ENCODE measurements at places on chromosomes 6 and 20. TPM values are rescaled to one million over a fixed set of nuclear protein-coding genes. Genes with fewer than 3 reads are reported as not detected.

GRCh38 chr20:22507240-22507961, 77.0 kb downstream of the FOXA2 start:
- no peak for DNase-seq
- H3K4me3 ChIP-seq: no peak overlapping the region
- no peak overlapping the region for H3K27ac ChIP-seq
- no peaks in the 10 kb centered on the region for H3K4me1 ChIP-seq

- DNase-seq: no peak
- peaks cover 49% of the 10 kb centered on the region for H3K4me1 ChIP-seq
- H3K4me3 ChIP-seq: no peak overlapping the region
- peak overlapping the region; percentile 36 for H3K27ac ChIP-seq
- no peaks in the 10 kb centered on the region for H3K27me3 ChIP-seq
- H3K36me3 ChIP-seq: peaks cover 19% of the 10 kb centered on the region
These were observed 7.6 kb downstream of the GLO1 start for GRCh38 chr6:38695227-38695900.

GRCh38 chr20:62196286-62196685, 13.5 kb downstream of the MTG2 start:
- no peak overlapping the region for H3K4me3 ChIP-seq
- H3K36me3 ChIP-seq: peaks cover 25% of the 10 kb centered on the region
- no peak for DNase-seq
- no peaks in the 10 kb centered on the region for H3K27me3 ChIP-seq
- no peaks in the 10 kb centered on the region for H3K4me1 ChIP-seq

- no peak overlapping the region for H3K27ac ChIP-seq
- no peak for DNase-seq
- no peak overlapping the region for H3K4me3 ChIP-seq
These were observed 390.2 kb upstream of the MAN1A1 start for GRCh38 chr6:119739769-119740168.

GRCh38 chr20:21294755-21295154, 8.4 kb upstream of the XRN2 start:
- H3K4me3 ChIP-seq: no peak overlapping the region
- no peaks in the 10 kb centered on the region for H3K36me3 ChIP-seq
- H3K27ac ChIP-seq: no peak overlapping the region
- no peak for DNase-seq

- H3K4me1 ChIP-seq: peaks cover 3% of the 10 kb centered on the region
- H3K36me3 ChIP-seq: peaks cover 5% of the 10 kb centered on the region
These were observed 59.2 kb downstream of the PTPRA start for GRCh38 chr20:2932498-2932897.

- H3K27me3 ChIP-seq: peaks cover under 1% of the 10 kb centered on the region
- no peak overlapping the region for H3K27ac ChIP-seq
- H3K4me3 ChIP-seq: no peak overlapping the region
- H3K36me3 ChIP-seq: no peaks in the 10 kb centered on the region
- no peaks in the 10 kb centered on the region for H3K4me1 ChIP-seq
- DNase-seq: no peak
These were observed 123.0 kb downstream of the SOBP start for GRCh38 chr6:107612762-107613415.

- DNase-seq: no peak
- H3K27me3 ChIP-seq: no peaks in the 10 kb centered on the region
- no peak overlapping the region for H3K4me3 ChIP-seq
- H3K4me1 ChIP-seq: peaks cover 15% of the 10 kb centered on the region
These were observed 48.4 kb upstream of the ARMC2 start for GRCh38 chr6:108799791-108800190.

PROCR gene
- total RNA-seq: 1.0 TPM

SMIM13 gene
- total RNA-seq: 7.2 TPM

DNA sequence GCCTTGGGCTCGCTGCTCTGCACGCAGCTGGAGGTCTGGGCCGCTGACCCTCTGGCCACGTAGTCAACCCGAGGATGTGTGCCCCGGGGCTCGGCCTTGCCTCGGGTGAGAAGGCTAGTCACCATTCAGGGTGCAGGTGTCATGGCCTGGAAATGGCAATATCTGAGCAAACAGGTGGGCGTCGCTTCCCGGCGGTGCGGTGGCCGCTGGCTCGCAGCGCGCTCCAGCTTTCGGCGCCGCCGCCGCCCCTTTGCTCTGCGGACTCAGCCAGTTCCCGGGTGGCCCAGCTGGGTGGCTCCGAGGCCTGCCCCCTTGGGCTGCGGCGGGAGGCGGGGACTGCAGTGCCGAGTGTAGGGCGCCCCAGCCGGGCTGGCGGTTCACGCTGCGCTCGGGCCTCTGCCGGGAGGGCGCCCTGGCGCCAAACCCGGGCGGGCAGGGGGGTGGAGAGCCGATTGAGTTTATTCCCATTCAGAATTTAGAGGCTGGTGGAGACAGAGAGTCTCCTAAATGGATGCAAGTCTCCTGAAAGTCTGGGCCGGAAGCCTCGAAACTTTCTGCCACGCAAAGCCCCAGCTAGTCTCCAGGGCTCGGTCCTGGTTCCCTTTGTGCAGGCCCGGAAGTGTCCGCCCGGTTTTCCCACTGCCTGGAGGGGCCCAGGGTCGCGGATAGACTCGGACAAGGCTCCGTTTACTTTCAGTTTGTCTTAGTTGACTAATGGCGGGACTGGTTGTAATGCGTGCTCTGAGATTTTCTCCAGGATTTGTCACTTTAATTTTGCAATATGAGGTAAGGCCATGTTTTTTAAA, 11.3 kb upstream of the TFAP2A start:
- no peak for DNase-seq
- peak overlapping the region; percentile 39 for H3K4me3 ChIP-seq
- H3K27me3 ChIP-seq: peaks cover 70% of the 10 kb centered on the region
- peaks cover 18% of the 10 kb centered on the region for H3K4me1 ChIP-seq

KPNA5 gene
- total RNA-seq: 10.2 TPM

DNMT3B gene
- total RNA-seq: 1.7 TPM

GRCh38 chr6:126054802-126055201, 68.5 kb downstream of the TRMT11 start:
- H3K36me3 ChIP-seq: peaks cover 19% of the 10 kb centered on the region
- DNase-seq: no peak
- no peaks in the 10 kb centered on the region for H3K4me1 ChIP-seq

- peaks cover 53% of the 10 kb centered on the region for H3K4me1 ChIP-seq
- H3K36me3 ChIP-seq: peaks cover 74% of the 10 kb centered on the region
- H3K4me3 ChIP-seq: peak overlapping the region; percentile 99
- H3K27me3 ChIP-seq: no peaks in the 10 kb centered on the region
- peak overlapping the region; percentile 90 for H3K27ac ChIP-seq
- no peak for DNase-seq
These were observed 4.1 kb downstream of the CCND3 start for GRCh38 chr6:41937472-41937860.

DNA sequence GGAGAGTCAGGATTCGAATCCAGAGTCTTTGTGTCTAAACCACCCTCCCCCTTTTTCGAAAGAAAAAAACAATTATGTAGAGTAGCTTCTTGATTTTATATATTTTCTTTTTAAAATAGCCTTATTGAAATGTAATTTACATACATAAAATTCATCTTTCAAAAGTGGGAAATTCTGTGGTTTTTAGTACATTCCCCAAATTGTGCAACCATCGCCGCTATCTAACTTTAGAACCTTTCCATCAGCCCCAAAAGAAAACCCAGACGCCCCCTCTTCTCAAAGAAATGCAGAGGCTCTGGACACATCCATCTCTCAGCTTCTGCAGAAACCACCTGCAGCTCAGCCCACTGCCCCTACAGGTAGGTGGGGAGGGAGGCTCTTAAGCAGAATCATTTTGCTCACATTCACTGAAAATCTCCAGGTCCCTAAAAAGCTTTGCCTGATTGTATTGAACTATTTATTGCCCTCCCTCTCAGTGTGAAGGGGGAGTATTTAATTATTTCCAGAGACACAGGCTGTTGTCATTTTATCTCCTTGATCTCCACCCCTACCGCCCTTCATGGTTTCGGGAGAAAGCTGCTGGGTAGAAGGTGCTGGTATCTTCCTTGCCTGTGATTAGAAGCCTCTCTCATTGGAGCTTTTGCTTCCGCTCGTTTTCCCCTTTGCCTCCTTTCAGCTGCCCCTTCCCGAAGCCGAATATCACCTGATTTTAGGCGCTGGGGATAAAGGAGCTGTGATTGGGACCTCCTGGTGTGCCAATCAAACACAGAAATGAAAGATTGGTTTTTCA, 68.7 kb upstream of the KCNG1 start:
- H3K27me3 ChIP-seq: peaks cover 51% of the 10 kb centered on the region
- H3K4me1 ChIP-seq: peaks cover 12% of the 10 kb centered on the region
- H3K36me3 ChIP-seq: no peaks in the 10 kb centered on the region

GABRR1 gene
- total RNA-seq: not detected

All from activated CD4-positive, alpha-beta memory T cell treated with anti-CD3 and anti-CD28 coated beads for 36 hours (primary cell).